ENCODE measurements at places on chromosomes 2 and 18.

DNA sequence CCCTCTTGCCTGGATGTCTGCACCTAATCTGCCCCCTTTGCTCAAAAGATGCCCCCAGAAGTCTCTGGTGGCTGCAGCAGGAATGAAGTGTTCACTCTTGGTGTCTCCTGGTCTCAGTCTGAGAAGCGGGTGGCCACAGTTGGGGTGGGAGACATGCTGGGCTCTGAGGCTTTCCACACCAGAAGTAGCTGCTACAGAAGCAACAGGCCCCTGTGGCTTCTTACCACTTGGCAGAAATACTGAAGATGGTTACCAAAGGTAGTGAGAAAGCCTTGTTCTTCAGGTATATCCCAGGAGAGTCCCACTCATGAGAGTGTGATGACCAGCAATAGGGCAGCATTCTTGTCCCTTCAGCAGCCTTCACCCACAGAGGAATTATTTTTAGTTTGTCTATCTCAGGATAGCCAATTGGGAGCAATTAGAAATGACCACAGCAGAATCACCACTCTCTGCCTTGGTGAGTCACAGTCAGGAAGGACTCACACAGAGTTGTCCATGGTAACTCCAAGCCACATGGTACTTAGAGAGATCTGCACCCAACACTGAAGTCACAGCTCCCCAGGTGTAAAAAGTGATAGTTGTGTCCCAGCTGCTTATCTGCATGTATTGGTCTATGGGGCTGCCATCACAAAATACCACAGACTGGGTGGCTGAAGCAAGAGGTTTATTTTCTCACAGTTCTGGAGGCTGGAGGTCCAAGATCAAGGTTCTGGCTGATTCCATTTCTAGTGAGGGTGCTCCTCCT, 169.8 kb upstream of the ID2 start:
- no peak for DNase-seq

- no peak for DNase-seq
Observed at GRCh38 chr2:236545814-236546480, 23.7 kb upstream of the ACKR3 start.

GRCh38 chr2:10137053-10137843, 14.7 kb downstream of the RRM2 start:
- DNase-seq: no peak

DNA sequence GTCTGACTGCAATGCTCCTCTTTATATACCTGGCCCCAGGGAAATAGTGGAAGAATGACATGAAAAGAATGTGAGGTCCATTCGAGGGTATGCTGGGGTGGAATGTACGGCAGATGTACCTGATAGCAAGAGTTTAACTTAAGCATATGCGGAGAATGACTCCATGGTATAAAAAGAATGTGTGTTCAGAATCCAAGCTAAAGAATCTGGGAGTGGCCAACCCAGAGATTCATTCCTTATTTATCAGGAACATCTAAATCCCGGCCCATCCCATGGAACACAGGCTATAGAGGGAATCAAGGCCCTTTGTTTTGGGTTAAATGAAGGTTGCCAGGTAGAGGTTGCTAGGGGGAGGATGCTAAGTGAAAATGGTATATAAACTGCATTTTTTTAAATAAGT, 150.0 kb downstream of the ZNF385B start:
- DNase-seq: no peak

GRCh38 chr2:179541586-179541985, 277.0 kb upstream of the SESTD1 start:
- no peak for DNase-seq

DNA sequence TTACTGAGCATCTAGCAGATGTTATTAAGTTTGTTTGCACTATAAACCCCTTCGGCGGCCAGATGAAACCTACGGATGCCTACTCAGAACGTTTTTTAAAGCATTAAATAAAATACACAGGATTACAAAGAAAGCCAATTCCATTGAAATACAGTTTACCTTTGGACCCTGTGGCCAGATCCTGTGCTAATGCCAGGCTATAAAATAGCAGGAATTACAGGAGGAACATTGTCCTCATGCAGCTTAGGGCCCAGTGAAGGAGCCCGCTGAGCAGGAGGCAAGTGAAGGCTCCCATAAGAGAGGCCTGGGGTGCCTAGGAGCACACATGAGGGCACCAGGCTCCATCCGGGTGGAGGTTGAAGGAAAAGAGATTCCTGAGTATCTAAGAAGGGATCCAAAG, 310.4 kb downstream of the MTX2 start:
- no peak for DNase-seq

- DNase-seq: no peak
Observed at GRCh38 chr2:230330725-230331124, 3.7 kb downstream of the SP140L start.

GRCh38 chr2:147917161-147917560, 72.3 kb downstream of the ACVR2A start:
- no peak for DNase-seq

GRCh38 chr2:65545837-65546805, 113.7 kb upstream of the SPRED2 start:
- DNase-seq: no peak

GRCh38 chr18:10213526-10213925, 240.9 kb upstream of the APCDD1 start:
- DNase-seq: no peak

- no peak for DNase-seq
Observed at GRCh38 chr2:44211183-44211582, 42.5 kb downstream of the PPM1B start.

- DNase-seq: no peak
Observed at GRCh38 chr2:71929482-71929772, 218.2 kb downstream of the CYP26B1 start.

GRCh38 chr2:197677056-197677455, 1.7 kb upstream of the RFTN2 start:
- DNase-seq: no peak

DNA sequence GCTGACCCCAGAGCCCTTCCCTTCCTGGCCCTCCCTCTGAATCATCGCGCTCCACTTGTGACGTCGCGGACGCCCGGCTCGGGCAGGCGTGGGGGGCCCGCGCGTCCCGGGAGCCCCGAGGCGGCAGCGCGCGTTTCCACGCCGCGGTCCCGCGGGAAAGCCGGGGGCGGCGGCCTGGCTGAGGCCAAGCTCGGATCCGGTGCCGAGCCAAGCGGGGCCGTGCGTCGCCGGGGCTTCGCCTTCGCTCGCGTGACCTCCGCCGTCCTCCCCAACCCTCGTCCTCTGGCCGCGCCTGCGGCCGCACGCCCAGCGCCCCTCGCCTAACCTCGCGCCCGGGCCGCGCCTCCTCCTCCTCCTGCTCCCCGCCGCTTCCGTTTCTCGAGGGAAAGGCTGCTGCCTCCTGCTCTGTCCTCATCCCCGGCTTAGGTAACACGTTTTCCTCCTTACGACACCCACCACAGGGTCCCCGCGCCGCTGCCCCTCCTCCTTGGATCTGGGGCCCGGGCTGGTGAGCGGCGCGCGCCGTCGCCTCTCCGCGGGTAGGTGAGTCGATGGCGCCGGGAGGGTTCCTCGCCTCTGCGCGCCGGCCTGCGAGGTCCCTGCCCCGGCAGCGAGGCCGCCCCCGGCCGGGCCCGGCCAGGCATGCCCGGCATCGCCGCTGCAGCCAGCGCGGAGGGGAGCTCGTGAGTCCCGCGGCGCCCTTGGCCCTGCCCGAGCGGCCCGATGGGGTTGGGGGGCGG, at the start of gene INPP1:
Gene INPP1, plus strand, starts transcription at position 54 of the 740 bp plus-strand sequence. CDS start 16,514 bp downstream, outside the sequence.
- DNase-seq: peak; percentile 77

DNA sequence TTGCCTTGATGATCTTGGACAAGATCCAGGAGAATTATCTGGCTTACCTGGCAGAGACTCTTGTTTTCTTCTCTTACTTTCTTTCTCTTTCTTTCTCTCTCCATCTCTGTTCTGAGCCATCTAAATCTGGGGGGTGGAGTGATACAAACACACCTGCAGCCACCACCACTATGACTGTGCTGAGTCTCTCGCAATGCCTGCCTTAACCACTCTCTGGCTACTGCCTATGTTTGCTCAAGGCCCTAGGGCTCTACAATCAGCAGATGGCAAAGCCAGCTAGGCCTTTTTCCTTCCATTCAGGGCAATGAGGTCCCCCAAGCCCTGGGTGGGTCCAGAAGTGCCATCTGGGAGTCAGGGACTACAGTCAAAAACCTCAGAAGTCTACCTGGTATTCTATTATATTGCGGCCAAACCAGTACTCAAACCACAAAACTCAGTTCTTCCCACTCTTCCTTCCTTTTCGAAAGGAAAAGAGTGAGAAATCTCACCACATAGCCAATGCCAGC, 978.9 kb upstream of the NXPH2 start:
- no peak for DNase-seq

GRCh38 chr2:205471776-205472175, 210.5 kb upstream of the NRP2 start:
- peak; percentile 60 for DNase-seq

DNA sequence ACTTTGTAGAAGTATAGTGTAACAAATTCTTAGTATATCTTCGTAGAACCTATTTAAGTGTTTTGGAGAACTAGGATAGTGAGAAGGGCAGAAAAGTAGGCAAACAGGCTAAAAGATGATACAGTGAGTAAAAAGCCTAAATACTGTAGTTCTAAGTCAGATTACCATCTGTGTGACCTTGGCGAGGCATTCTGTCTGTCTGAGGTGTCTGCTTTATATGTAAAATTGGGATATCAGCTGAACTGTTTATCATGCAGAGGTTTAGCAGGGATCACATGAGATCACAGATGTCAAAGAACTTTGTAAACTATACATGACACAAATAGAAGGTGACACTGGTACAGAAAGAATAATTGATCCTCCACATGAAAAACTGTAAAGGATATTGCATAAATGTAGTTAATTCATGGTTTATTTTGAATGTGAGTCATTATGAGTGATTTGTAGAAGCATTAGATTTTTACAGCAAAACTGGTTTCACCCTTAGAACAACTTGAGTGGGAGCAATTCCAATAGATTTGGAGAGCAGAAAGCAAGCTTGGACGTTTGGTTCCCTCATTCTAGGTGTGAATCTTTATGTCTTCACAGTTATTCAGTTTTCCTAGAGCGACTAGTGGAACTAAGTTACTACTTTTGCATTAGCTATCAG, 41.9 kb downstream of the TAF1B start:
- DNase-seq: no peak

DNA sequence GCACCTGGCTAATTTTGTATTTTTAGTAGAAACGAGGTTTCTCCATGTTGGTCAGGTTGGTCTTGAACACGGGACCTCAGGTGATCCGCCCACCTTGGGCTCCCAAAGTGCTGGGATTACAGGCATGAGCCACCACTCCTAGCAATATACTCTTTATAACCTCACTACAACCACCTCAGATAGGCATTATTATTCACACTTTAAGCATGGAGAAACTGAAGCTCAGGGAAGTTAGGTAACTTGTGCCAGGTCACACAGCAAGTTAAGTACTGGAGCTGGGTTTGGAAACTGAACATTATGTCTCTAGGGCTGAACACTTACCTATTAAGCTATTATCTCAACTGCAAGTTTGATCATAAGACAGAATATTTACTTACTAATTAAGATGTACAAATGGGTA, 42.6 kb upstream of the ACTR2 start:
- no peak for DNase-seq

DNA sequence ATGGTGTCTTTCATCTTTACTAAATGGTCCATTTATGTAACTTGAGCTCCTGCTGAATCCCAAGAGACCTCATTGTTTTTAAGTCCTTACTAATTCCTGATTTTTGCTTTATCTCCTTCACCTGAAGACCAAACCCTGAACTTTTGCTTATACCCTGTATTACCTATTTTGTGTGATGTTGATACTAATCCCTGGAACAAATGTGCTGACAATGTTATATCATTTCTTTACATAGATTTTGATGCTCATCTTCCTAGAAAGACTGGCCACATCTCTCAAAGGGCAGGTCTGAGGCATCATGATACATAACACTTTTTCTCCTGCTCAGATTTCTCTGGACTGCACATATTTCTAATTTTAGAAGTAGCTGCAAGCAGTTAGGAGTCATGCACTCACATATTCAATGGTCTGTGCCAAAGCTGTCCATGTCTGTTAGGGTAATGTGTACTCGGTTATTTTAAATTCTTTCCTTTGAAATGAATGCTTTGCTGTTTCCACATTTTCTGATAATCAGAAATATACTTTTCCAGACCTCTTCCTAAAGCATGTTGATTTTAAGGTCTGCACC, 427.9 kb upstream of the HNRNPA3 start:
- DNase-seq: no peak

DNA sequence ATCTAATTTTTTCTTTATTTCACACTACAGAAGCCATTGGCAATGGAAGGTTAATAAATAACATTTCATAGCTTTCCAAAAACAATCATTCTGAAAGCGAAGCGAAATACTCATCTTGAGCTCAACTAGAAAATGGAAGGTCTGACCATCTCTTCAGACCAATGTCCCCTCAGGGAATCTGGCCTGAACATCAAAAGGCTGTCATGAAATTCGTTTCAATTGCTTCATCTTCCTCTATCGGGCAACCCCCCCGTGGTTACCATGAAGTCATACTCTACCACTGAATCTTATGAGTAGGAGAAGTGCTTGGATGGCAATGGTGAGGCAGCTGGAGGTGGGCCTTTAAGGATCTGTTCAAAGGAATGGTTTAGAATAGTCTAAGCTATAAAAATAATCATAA, 22.9 kb upstream of the CYTIP start:
- DNase-seq: no peak

DNA sequence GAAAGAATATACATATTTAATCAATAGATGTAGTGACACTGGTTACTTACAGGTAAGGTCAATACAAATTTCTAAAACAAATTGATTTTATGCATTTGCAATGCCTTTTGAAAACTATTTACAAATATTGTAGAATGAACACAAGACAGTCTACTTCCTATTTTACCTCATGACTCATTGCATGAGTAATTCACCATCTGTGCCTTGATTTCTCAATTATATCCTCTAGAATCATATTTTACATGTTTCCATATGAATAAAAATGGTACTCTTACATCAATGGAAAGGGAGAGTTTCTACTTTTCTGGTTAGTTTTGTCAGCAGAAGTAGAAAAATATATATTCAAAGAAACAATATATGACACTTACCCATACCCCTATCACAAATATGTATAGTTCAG, 203.8 kb upstream of the CDH7 start:
- DNase-seq: no peak

GRCh38 chr2:235382601-235383000, 111.2 kb upstream of the AGAP1 start:
- no peak for DNase-seq

All from neural progenitor cell (in vitro differentiated cells).